Activated CD4-positive, alpha-beta T cell treated with anti-CD3 and anti-CD28 coated beads, Interleukin-2, Interleukin-4, amounts not matched to agents 100 ng/mL and 50 ng/mL, durations not matched to agents 16 hours and 8 hours (primary cell): ENCODE measurements at places on chromosomes 2 and 18.
A peak's percentile ranks its signal among the peaks of the same experiment; 100 is the strongest.

- no peak for DNase-seq
These were observed 124.0 kb downstream of the MBD2 start for GRCh38 chr18:54100466-54100865.

GRCh38 chr2:155696571-155696970 lies 636.0 kb downstream of the NR4A2 start:
- DNase-seq = no peak

- no peak for DNase-seq
These were observed 968.5 kb upstream of the CELF4 start for GRCh38 chr18:38534073-38534472.

DNA sequence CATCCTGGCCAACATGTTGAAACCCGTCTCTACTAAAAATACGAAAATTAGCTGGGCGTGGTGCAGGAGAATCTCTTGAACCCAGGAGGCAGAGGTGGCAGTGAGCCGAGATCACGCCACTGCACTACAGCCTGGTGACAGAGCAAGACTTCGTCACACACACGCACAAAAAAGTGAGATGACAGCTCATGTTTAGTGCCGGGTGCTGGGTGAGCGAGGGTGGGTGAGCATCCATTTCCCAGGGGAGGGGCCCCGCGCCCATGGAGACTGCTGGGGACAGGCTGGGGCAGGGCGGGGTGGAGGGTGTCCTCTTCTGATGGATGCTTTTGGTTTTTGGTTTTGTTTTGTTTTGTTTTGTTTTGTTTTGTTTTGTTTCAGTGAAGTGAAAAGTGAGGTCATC lies 206.5 kb downstream of the GBX2 start:
- no peak for DNase-seq

- DNase-seq = no peak
These were observed 38.2 kb downstream of the FHOD3 start for GRCh38 chr18:36335476-36336279.

DNA sequence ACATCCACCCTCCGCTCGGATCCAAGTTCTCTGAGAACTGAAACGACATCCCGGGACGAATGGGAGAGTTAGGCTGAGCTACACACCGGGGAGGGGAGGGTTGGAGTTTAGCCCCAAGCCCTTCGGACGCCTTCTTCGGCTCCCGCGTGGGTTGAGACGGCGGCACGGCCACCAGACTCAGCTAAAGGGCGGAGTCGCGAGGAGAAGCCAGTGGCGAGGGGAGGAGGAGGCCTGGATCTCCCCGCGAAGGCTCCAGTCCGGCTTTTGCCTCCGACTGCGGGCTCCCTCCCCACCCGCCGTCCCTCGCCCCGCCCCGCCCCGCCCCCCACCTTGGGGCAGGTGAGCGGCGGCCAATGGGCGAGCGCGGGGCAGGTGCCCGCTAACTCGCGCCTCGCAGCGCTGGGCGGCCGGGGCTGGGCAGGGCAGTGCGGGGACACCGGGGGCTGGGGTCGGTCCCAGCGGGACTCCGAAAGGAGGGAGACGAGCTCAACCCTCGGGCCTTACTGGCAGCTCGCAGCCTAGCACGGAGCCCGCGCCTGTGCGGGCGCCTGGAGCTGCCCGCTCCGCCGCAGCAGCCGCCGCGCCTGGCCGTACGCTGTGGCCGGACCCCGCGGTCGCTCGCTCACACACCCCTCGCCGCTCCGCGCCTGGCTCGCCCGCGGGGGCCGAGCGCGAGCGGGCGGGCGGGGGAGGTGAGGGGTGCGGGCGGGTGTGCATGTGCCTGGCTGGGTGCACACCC lies at the start of gene EMX1:
EMX1 (plus strand) TSS at position 382 of the 739 bp plus-strand sequence; CDS start at position 716, 334 bp downstream.
- DNase-seq = peak; percentile 38

DNA sequence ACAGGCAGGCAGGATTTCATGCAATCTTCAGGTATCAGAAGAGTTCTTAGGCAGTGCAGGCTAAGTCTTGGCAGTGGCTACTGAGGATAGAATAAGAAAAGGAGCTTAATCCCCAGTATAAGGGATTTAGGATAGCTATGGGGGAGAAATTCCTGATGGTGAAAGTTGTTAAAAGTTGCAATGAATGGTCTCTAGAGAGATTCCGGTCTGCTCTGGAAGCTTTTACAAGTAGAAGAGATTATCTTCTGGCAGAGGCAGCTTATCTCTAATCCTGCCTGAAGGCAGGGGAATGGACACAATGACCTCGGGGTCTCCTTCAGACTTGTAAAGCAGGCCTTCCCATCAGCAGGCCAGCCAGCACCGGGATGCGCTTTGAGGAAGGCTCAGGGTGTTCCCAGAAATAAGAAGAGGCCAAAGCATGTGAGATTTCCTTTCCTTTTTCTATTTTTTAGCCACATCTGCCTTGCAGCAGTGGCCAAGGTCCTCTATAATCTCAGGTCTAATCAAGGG lies 253.9 kb upstream of the KLHL29 start:
- DNase-seq = no peak

- DNase-seq = no peak
These were observed 11.5 kb upstream of the NFATC1 start for GRCh38 chr18:79384151-79384807.

DNA sequence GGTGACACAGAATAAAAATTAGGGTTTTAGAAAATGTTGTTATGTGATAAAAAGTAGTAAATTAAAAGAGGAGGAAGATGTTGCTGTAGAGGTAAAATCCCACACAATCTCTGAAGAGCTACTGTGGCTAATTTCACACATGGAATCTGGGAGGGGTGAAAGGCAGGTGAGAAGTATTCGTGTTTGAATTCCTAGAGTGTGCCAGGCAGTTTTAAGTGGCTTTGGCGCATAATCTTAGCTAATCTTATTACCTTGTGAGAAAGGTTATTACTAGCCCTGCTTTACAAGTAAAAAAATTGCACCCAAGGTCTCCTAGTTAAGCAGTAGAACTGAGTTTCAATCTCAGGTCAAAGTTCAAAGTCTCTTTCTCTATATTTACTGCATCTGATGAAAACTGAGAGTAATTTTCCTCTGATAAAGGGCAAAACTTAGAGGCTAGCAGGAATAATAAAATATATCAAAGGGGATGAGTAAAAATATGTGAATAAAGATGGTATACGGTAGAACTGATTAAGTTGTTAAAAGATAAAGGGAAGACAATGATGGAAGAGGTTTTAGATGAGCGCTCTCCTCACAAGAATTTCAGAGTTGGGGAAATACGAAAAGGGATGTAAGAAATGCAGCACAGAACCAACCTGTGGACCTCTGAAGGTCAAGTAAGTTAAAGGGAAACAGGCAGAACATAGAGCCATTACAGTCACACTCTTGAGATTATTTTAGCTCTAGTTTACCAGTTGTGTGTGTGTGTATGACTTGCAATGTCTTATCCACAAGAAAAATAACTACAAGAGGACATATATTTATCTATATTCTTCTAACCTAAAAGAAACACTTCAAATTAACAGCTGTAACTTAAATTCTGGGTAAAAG lies 34.8 kb downstream of the GAREM1 start:
- no peak for DNase-seq

DNA sequence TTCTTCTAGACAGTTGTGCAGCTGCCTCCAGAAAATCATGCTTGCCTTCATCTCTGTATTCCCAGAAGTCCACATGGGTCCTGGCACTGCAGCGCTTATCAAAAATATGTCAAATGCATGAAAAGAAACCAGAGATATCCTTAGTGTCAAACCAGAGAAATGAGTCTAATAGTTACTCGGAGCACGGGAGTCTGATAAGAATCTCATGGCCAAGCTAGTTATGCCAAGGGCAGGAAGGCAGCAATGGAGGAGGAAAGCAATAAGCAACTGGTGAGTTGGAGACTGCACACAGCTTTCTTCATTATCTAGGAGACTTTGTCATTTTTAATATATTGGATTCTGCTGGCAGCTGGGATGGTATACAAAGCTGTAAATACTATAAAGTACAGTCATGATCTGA lies 38.6 kb downstream of the TRIB2 start:
- no peak for DNase-seq

DNA sequence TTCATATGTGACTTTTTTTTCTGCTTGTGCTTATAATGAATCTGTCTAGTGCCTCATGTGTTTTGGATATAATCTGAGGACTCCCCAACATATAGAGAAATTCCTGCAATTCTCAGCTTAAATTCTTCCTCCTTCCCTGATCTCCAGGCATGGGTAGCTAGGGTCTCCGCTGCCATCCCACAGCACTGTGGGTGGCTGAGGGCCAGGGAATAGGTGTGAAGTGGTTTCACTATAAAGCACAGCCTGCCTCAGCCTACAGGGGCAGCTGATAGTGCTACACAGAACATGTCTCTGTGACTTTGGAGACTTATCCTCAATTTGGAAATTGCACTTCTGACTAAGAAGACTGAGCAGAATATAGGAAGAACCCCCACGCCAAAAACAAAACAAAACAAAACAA lies 137.3 kb upstream of the NABP1 start:
- DNase-seq = no peak

DNA sequence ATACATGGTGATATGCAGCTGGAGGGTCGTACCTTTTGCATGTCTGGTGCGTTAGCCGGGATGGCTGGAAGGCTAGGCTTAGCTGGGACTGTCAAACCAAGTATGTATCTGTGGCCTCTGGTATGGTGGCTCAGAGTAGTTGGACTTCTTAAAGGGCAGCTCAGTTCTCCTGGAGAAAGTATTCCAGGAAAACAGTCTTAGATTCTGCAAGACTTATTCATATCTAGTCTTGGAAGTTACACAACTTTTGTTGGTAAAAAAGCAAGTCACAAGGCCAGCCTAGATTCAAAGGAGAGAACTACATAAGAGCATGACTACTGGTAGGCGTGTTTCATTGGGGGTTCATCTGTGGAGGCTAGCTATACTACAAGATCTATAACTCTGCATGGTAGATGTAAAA lies 45.5 kb downstream of the EML4 start:
- no peak for DNase-seq

DNA sequence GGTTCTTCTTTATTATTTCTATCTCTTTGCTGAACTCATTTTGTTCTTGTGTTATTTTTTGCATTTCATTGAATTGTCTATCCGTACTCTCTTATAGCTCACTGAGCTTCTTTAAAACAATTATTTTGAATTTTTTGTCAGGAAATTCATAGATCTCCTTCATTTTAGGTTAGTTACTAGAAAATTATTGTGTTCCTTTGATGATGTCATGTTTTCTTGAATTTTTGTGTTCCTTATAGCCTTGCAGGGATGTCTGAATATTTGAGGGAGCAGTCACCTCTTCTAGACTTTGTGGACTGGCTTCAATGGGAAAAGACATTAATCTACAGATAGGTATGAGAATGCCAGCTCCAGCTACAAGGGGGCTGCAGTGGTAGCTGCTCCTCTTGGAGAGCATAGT lies 20.7 kb upstream of the OSBPL6 start:
- DNase-seq = no peak

GRCh38 chr2:230924470-230925341 lies at the start of gene GPR55:
Gene GPR55, minus strand, starts transcription at chr2:230925242. Its CDS starts 14,280 bp downstream, at chr2:230910962.
- DNase-seq = peak; percentile 91

DNA sequence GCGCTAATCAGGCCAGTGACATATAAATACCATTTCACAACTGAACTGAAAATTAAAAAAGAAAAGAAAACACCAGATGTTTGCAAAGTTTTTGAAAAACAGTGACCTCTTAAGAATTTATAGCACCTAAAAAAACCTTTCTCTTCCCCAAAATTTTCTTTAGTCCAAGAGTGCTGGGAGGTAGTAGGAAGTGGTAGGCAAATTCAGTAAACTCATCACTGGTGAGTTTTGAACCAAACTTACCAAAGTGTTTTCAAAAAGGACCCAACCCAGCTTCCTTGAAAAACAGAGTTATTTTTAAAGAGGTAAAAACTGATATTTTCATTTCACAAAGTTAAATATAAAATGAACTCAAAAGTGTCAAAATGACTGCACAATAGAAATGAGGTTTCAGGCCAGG lies 90.4 kb downstream of the TMEM247 start:
- no peak for DNase-seq

GRCh38 chr2:192498747-192499146 lies 304.0 kb upstream of the TMEFF2 start:
- DNase-seq = no peak

DNA sequence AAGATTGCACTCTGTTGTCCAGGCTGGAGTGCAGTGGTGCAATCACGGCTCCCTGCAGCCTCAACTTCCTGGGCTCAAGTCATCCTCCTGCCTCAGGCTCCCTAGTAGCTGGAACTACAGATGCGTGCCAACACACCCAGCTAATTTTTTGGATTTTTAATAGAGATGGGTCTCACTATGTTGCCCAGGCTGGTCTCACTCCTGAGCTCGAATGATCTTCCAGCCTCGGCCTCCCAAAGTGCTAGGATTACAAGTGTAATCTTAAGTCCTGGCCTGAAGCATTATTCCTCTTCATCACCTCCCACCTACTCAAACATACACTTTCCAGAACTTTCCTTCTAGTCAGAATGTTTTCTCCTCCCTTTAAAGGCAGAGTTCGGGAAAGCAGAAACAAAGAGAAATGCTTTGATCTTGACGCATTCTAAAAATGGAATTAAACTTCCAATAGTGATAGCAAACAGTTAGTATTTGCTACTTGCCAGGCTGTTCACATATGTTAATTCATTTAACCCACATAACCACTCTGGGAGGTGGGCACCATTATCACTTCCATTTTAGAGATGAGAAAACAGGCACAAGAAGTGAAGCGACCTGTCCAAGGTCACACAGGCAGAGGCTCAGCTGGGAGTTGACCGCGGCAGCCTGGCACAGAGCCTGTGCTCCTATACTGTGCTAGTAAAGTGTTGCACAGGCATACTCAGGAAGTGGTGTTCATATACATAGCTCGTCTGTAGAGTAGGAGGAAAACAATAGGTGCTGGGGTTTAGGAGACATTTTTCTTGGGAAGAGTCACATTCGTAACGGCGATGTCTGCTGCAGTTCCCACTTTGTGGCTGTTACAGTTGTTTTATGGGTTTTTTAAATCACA lies 24.6 kb downstream of the TEX44 start:
- DNase-seq = no peak

DNA sequence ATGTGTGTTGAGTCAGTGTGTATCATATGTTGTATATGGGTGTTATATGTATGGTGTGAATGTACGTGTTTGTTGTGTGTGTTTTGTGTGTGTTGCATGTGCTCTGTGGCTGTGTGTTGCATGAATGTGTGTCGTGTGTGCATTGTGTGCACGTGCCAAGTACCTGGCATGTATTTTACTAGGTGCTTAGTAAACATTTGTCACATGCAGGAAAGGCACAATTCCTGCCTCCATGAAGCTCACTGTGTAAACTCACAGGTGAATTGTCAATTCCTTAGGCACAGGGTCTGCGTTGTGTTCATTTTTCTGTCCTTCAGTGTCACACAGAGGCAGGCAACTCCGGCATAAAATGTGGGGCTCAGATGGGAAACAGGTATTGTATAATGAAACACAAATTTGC lies 22.3 kb upstream of the IL1R1 start:
- DNase-seq = no peak
